ENCODE measurements at places on chromosomes 3 and 15.
A peak's percentile ranks its signal among the peaks of the same experiment; 100 is the strongest.

GRCh38 chr3:123533554-123534159 lies 51.2 kb downstream of the HACD2 start:
- DNase-seq, result no peak

DNA sequence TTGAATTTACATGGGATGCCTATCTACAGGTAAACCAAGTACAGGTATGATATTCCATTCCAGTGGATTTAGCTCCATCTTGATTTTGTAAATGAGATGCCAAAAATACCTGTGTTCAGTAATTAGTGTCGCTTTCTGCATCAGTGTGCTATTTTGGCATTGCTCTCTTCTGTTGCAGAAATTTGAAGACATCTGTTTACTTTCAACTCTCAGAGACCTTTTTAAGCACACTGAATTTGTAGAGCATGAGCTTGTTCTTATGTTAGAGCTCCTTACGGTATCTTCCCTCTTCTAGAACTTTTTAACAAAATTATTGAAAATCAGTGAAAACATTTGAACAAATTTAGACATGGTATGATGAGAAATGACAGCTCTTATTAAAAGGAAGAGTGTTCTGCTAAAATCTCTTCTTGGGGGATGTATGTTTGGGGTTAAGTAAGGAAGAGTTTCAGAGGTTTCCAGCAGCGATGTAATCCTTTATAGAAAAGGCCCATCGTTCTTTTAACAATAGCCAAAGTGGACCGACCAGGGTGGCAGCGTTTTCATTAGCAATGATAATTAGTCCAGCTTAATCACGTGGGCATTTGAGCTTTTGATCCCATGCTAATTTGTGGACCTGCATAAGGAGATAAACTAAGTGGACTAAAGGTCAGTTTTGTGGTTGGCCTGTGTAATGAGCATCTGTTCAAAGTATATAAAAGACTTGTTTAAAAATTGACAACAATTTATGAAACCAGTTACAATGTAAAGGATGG lies 385.4 kb downstream of the PTPRG start:
- DNase-seq, result peak; percentile 39

DNA sequence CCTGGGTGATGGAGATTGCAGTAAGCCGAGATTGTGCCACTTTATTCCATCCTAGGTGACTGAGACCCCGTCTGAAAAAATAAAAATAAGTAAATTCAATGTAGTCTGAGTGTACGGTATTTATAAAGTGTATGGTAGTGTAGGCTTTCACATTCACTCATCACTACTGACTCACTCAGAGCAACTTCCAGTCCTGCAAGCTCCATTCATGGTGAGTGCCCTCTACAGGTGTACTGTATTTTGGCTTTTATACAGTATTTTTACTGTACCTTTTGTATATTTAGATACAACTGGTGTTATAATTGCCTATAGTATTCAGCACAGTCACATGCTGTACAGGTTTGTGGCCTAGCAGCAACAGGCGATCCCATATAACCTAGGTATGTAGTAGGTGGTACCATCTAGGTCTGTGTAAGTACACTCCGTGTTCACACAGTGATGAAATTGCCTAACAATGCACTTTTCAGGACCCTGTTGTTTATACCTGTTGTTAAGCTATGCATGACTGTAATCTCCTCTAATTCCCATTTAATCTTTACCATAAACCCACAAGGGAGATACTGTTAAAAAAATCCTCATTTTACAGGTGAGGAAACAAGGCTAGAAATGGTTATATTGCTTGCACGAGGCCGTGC lies 19.3 kb downstream of the CACNA1D start:
- DNase-seq, result no peak

GRCh38 chr15:95869920-95870319 lies 460.6 kb upstream of the NR2F2 start:
- DNase-seq, result no peak

- no peak for DNase-seq
These were observed 226.1 kb downstream of the PCCB start for GRCh38 chr3:136476280-136476679.

DNA sequence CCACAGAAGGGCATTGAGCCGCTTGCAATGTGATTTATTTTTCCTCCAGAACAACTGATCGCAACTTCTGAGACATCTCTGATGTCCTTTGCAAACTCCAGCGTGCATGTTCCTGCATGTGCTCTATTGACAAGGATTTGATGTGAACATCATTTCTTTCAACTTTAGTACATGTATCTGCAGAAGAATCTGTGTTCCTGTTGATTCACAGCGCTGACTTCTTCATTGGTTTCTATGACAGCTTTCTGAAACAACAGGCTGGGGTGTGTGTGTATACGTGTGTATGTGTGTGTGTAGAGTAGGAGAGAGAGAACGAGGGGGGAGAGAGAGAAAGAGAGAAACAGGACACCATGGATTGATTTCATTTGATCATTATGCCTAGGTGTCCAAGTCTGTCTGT lies 56.7 kb upstream of the CMTM8 start:
- DNase-seq, result no peak

DNA sequence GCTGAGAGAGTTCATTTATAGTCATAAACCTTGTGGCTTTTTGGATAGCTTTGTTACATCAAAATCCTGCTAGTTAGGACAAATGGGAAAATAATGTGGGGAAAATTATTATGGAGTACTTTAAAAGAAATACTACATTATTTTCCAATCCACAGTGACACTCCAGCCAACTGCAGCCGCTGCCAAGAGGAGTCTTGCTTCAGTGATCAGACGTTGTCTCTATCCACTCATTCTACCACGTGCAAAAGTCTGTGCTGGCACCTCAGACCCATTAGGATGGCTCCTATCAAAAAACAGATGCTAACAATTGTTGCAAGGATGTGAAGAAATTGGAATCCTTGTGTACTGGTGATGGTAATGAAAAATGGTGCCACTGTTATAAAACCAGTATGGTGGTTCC lies 128.6 kb upstream of the IQSEC1 start:
- DNase-seq, result no peak

DNA sequence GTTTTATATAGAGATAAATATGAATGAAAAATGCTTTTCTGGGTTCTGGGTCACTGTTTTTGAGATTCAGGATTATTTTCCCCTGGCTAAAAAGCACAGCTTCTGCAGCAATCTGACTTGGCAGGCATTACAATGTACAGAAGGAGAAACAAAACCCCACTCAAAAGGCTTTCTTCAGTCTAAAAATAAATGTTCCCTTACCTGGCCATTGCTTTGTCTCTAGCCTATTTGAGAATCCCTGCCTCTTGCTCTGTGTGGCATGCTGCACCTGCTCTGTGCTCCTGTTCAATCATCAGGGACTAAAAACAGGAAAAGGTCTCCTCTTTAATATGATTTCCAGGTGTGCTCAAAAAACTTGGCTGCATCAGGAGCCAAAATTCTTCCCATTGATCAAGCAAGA lies 187.4 kb upstream of the STAC start:
- no peak for DNase-seq

DNA sequence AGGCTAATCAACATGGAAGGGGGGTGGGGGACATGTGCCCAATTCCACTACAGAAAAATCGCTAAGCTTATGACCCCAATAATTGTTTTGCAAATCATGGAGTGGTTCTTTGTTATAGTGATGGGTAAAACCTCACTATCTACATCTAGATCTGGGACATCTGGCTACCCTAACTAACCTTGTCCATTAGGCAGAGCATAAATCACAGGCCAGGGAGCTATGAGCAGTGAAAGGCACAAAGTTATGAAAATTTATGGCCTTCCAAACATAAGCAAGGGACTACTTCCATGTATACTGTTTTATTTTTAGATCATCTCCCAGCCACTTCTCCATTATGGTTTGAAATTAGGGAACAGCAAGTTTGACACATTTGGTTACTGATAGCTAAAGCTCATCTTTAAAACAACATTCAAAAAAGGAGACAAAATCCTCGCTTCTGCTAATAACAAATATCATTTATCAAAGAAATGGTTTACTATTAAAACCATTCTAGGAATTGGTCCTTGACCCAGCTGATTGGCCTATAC lies 78.3 kb downstream of the RSL24D1 start:
- DNase-seq, result no peak

GRCh38 chr15:70463453-70463834 lies 299.9 kb downstream of the UACA start:
- DNase-seq, result no peak

DNA sequence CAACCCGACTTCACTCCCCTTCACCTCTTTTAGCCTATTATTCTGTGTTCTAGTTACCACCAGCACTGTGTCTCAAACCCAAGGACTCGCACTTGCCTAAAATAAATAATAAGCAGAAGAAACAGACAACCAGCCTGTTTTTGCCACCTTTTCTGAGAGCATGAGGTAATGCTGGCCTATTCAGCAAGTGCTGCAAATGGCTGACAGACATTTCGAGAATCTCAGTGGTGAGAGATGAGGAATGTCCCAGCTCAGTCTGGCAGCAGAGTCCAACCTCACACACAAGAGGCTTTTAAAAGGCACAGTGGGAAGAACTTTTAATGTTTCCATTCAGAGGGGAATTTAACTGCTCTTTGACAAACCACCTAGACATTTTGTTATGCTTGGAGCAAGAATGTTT lies 143.3 kb upstream of the GMNC start:
- DNase-seq, result peak; percentile 71

- DNase-seq, result no peak
These were observed 332.5 kb upstream of the TBL1XR1 start for GRCh38 chr3:177529716-177530335.

GRCh38 chr15:48500595-48500994 lies 144.9 kb downstream of the FBN1 start:
- DNase-seq, result no peak

GRCh38 chr15:41215708-41216107 lies 14.8 kb downstream of the EXD1 start:
- DNase-seq, result no peak

DNA sequence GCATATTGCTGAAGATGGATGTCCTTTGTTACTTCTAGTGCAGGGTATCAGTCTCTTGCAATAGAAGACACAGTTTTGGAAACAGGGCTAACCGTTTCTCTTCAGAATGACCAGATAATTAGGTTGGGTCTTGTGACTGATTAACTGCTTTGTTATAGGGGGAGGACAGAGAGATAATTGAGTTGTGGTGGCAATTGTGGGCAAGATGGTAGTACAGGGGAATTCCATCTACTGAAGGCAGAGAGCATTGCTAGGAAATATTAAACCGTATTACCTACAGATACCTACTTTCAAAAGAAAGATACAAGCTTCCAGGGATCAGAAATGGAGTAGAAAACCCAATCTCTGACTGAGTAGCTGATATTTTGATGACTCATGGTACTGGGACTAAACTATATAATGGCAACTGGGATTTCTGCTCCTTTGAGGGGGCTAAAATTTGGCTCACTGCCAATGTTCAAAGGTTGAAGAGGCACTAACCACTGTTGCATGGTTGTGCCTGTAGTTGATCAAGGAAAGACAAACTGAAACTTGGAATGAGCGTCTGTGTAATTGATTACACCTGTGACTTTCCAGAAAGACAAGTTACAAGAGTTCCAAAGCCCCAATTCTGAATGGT lies 4.2 kb downstream of the PRR23B start:
- DNase-seq, result no peak

- DNase-seq, result no peak
These were observed 57.2 kb downstream of the SH3GL3 start for GRCh38 chr15:83504365-83504764.

DNA sequence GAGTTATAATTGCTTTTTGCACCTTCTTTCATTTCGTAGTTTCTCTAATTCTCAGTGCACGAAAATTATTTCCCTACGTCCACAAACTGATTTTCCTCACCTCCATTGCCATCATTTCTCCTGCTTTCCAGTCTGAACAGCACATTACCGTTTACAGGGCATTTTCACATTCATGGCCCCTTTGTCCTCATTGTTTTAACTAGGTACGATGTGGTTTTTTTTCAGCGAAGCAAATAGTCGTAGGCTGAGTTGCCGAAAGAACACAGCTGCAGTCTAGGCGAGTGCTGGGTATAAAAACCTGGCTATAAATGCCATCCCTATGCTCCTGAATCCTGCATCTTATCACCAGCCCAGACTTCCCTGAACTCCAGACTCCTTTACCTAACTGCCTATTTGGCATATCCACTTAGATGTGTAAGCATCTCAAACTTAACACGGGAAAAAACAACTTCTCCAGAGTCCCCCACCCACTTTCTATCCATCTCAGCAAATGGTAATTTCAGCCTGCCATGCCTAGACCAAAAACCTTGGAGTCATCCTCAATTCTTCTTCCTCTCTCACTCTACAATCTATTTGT lies 691 bp upstream of the FSIP1 start:
- peak; percentile 32 for DNase-seq

DNA sequence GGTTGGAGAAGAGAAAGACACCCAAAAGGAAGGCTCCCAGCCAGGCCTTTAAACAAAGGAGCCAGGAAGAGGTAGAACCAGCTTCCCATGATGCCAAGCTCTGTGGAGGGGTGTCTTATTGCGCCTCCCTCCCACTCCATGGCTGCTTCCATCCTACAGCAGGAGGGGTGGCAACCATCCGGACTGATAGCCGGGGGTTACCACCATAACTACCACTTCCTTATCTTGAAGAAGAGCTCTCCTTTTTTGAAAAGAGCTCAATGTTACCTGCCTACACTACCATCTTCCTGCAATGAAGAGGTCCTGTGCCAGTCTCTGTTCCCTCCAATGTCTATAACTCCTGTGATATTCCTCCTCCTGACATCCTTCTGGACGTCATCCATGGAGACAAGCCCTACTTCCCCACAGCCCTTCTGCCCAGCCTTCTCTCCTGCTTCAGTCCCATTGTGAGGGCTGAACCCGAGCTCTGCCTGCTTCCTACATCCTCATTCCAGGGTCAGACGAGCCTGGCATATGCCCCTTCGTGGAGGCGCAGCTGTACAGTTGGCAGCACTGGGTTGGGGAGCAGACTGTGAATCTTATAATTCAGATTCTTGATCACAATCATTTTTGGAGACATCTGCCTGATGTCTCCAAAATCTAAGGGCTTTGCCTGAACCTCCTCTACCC lies 8.5 kb downstream of the CCDC9B start:
- DNase-seq, result no peak

DNA sequence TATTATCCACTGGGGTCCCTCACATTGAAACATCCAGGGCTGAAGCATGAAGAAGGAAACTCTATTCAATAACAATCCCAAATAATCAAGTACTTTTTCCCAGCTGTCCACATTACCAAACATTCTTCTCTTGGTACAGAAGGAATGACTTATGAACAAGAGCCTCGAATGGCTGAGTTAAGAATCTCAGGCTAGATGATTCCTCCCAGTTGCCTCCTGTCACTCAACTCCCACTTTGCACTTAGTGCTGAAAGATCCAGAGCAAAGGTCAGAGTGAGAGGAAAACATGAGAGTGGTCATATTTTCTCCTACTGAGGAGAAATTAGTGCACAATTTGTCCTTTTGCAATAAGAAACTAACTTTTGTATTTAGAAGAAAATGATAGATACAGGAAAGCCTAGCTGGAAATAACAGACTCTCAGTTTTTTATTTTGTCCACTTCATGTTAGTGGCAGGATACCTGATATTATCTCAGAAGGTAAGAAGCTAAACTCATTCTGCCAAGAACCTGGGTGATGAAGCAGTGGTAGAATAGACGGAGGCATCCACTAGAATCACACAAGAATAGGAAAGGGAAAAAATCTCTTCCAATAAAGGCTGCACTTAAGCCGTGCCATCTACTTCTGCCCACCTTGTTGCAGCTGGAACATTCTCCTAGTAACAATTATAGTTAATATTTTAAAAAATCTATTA lies 46.2 kb downstream of the GADL1 start:
- no peak for DNase-seq

- no peak for DNase-seq
These were observed 48.7 kb upstream of the SKOR1 start for GRCh38 chr15:67776600-67776999.

Data from GM23338 (cell line).